T-cell (primary cell): ENCODE measurements at places on chromosomes 3 and 15.

- DNase-seq, result no peak
These were observed 102.7 kb downstream of the PLOD2 start for GRCh38 chr3:146058241-146058640.

DNA sequence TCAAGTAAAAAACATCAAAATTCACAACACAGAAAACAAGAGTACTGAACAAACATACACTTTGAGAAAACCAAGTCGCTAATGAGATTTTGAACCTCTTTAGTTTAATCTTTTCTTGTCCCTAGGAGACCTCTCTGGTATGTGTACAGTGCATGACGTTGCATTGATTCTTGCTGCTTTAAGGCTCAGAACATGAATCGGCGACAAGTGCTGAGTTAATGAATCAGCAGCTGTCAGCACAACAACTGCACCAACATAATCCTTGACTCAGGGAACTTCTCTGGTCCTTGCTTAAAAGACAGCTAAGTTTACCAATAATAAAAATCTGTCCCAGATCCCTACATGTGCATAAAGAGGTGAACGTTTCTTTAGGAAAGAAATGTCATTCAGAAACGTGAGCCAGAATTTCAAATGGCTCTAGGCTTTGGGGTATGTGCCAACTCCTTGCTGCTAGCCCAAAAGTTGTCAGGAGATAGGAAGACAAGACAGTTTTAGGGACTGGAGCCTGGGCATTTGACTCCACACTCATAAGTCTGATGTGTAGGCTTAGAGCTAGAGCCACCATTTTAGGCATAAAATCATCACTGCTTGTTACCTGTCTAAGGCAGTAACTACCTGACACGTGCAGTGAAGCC is 86.9 kb downstream of the IL5RA start:
- DNase-seq, result no peak

- DNase-seq, result no peak
These were observed 149.4 kb upstream of the SETMAR start for GRCh38 chr3:4153771-4154170.

GRCh38 chr15:43029476-43029875 is 76.4 kb downstream of the UBR1 start:
- no peak for DNase-seq

GRCh38 chr3:155805204-155805801 is 775 bp downstream of the C3orf33 start:
- DNase-seq, result no peak

DNA sequence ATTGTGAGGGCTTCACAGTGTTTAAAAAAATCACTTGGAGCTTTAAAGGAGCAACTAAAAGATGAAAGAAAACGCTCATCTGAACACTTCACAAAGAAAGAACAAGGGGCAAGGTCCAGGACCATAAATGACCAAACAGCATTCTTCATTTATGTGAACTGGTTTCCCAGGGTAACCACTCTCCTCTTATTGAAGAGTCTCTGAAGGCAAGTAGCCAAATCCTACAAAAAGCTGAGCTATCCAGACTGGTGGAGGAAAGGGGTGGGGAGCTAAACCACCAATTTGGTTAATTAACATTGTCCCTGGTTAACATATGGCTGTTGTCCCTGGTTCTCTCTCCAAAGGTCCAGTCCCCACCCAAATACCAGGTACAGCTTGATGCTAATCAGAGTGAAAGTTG is 58.1 kb downstream of the OSBPL10 start:
- no peak for DNase-seq

DNA sequence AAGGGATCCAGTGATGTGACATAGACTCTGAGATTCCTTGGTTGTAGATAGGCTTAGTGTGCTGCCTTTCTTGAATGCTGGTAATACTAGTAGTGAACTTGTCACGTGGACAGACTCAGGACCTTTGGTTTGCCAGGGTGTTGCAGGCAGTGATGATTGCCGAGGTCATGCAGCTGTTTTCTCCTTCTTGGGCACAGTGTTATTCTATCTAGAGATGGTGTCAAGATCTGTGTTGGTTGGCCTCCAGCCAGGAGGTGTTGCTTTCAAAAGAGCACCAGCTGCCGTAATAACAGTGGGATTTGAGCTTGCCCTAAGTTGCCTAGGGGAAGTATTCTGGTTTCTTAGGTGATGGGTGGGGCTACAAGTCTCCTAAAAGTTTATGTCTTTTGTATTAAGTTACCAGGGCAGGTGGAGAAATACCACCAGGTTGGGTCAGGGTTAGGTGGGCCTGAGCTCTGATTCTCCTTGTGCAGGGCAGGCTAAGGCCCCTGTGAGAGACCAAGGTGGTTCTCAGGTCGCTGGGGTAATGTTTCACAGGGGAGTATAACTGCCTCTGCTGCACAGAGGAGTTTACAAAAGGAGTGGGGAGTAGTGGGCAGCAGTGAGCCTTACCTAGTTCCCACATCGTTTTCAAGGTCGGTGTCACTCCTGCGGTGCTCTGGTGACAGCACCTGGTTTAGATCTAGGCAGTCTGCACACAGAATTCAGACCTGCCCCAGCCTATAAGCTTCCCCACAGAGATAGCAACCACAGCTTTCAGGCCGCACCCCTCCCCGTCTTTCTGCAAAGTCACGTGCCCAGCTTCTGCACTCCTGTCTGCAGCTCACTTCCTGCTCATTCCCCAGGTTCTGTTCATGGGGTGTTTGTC is 350.3 kb downstream of the DOCK3 start:
- DNase-seq, result peak; percentile 81

GRCh38 chr3:155972885-155973584 is 102.6 kb downstream of the GMPS start:
- DNase-seq, result no peak

- no peak for DNase-seq
These were observed 1.1 kb upstream of the FAM3D start for GRCh38 chr3:58667704-58668103.

- no peak for DNase-seq
These were observed 378.1 kb downstream of the NSUN3 start for GRCh38 chr3:94440767-94441493.

DNA sequence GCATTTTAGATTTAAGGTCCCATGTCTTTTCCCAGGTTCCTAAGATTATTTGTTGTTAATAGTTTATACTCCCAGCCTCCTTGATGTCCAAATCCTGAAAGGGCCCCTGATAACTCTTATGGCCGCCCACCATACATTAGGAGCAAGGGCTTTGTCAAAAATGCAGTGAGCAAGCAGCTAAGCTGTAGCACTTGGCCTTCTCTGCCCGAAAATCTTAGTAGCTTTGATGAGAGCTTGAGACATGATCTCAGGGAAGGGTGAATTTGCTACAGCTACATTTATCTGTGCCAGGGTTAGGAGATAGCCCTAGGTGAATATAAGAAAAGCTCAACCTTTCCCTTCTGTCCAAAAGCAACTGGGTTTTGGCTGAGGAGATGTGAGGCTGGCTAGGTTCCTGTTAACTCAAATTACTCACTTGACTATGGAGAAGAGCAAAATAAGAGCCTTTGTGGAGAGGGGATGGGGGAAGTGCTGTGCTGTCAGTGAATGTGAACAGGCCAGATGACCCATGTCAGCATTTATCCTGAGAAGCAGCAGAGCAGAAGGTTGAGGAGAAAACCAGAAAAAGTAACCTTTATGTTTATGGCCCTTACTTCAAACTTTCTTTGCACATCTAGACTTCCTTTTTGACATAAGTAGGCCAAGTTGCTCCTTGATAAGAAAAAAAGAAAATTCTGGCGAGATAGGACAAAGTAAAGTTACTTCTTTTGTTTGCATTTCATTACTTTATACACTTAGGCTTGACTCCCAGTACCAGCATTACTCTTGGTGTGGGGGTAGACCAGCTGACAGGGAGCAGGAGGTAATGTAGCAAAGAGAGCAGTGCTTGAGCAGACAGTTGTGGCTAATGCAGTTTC is 21.1 kb downstream of the MAPK6 start:
- no peak for DNase-seq

DNA sequence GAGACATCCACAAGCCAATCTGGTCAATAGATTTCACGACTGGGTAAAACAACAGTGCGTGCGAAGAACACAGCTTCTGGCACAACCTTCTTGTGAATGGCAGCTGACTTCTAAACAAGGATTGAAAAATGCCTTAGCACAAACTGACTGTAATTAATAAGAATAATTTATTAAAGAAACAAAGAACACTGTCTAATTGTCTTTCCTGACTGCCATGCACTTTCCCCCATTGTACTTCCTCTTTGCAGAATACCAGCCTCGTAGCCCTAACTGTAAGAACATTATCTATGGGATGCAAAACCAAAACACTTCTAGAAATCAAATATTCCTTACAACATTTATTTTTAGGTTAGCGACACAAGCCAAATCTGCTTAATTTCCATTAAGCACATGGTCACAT is 6.5 kb downstream of the FOXP1 start:
- no peak for DNase-seq

GRCh38 chr3:184354754-184355153 is 6.7 kb downstream of the CLCN2 start:
- DNase-seq, result no peak

DNA sequence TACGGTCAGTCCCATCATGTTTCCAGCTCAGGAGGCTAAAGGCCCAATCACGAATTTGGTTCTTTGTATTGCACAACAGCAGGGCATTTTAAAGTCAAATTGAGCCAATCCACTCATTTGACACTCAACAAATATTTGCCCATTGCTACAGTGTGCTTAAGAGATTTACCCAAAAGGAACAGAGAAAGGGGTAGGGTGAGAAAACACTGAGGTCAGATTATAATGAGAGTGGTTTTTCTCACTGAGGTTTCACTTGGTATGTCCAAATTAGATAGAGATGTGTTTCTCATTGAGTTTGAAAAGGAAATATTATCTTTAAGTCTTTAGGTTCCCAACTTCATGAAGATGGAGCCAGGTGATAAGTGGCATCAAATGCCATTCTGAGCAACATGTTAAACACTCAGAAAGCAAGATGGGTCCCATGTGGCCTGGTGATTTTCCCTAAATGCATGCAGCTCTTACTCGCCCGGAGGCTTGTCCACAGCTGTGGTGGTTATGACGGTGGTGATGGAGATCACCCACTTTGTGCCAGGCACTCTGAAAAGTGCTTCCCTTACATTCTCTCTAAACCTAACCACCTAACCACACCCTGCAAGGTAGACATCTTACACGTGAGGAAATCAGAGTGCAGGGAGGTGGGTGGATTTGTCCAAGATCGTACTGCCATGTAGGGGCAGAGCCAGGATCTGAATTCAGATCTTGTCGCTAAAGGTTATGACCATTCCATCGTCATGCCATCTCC is 31.2 kb upstream of the USP3 start:
- DNase-seq, result peak; percentile 17

GRCh38 chr15:99250494-99250856 is 806 bp upstream of the LRRC28 start:
- no peak for DNase-seq

DNA sequence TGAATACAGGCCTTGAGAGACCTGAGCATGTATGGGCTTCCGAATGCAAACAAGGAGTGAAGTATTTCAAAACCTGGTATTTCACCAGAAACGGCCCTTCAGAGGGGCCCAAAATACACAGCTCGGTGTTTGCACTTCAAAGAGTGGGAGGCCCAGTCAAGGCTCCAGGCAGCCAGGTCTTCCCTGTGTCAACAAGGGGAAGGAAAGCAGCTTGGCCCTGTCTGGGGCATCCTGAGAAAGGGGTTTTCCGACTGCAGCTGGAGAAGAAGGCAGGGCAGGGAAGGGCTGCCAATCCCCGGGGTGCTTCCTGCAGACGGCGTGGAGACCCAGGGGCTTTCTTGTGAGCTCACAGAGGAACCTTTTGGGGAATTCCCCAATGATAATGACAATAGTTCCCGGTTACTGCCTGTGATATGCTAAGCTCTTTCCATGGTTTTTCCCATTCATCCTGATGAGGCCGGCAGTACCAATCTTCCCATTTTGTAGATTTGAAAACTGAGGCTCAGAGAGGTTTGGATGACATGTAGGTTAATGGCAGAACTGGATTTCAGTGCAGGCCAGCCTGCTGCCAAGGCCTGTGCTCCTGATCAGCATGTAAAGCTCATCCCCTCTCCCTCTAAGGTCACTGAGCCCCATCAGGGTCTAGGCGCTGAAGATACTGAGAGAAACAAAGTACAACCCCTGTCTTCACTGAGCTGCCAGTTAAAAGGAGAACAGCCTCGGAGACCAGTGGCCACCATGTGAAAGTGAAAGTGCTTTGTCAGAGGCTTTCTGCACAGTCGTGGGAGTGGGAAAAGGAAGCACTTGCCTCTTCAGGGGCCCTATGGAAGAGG is 43.0 kb upstream of the TLE3 start:
- DNase-seq, result peak; percentile 6

DNA sequence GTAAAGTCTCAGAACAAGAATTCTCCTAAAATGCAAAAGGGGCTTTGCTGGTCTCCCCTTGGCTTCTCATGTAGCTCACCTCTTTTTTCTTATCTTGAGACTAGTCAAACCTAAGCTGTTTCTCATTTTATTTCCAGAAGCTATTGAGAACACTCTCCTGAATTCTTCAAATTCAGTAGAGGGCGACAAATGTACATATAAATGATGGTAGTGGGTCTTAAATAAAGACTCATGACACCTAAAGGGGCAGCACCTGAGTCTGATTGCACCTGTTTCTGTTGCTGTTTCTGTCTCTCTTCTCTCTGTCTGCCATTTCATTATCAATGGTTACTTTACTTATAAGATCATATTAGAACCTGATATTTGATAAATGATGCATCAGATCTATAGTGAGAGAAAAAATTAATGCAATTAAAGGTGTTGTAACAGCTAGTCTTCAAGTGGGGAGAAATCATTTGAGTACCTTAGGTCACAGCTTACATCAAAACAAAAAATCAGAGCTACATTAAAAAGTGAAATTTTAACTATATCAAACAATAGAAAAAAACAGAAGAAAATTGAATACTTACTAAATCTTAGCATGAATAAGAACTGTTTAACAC is 7.0 kb downstream of the ADIPOQ start:
- no peak for DNase-seq

DNA sequence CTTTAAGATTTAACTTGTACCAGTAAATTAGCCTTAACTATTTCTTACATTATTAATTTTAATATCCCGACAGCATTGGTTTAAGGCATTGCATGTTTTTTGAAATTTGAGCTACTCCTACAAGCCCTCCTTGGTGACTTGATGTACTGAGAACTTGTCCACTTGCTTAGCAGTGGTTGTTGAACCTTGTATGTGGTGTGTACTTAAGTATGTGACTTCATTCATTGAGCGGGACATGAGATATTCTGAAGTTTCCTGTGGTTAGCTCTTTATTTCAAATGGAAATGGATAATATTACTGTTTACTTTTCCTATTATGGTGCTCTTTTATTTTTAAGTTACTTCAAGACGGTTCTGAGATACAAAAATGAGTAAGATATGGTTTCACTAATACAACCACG is 3.6 kb upstream of the COL6A5 start:
- DNase-seq, result no peak

DNA sequence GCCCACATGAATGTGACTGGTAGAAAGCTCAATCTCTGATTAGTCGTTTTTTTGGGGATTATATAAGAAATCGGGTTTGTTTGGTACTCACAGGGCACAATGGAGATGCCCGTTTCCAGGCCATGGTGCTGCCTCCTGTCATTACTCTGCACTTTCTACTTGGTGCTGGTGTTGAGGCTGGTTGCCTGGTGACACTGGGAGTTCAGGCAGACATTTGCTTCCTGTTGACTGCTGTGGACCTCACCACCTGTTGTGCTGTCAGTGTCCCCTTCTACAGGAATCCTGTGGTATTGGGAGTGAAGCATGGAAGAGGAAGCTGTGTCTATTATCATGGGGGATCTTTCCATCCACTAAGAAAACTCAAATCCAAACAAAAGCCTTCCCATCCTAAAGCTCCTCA is 227.2 kb upstream of the TBL1XR1 start:
- no peak for DNase-seq

- DNase-seq, result no peak
These were observed 60.8 kb upstream of the MEF2A start for GRCh38 chr15:99504823-99505551.

- DNase-seq, result no peak
These were observed 66.7 kb downstream of the ARHGAP31 start for GRCh38 chr3:119360736-119361462.

- no peak for DNase-seq
These were observed 323.5 kb downstream of the ERC2 start for GRCh38 chr3:56144805-56145204.
